ENCODE measurements at places on chromosomes 12 and 14.

GRCh38 chr14:89563471-89563870 is 146.4 kb upstream of the FOXN3 start:
- peaks cover 2% of the 10 kb centered on the region for H3K27me3 ChIP-seq
- H3K4me1 ChIP-seq = peaks cover 63% of the 10 kb centered on the region
- peaks cover 4% of the 10 kb centered on the region for H3K36me3 ChIP-seq
- DNase-seq = no peak
- no peak overlapping the region for H3K4me3 ChIP-seq
- peak overlapping the region; percentile 51 for H3K27ac ChIP-seq

DNA sequence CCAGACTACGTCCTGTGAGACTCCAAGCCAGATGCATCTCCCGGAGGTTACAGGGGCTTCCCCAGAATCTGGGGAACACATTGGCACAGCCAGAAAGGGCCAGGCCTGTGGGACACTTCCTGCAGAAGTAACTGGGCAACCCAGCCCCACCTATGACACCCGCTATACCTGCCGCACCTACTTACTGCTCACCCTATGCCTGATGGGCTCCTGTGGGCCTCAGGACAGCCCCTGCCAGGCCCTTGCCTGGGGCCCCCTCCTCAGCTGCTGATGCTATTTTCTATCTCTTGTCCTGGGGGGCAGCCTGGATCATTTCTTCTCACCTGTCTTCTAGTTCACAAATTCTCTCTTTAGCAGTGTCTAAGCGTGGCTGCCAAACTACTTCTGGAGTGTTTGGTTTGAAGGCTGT is 28.7 kb downstream of the JAG2 start:
- peaks cover 3% of the 10 kb centered on the region for H3K27me3 ChIP-seq
- no peak for DNase-seq
- H3K27ac ChIP-seq = no peak overlapping the region

GRCh38 chr14:35988972-35989690 is 163.0 kb downstream of the BRMS1L start:
- H3K27ac ChIP-seq = no peak overlapping the region
- H3K36me3 ChIP-seq = no peaks in the 10 kb centered on the region
- no peak overlapping the region for H3K4me3 ChIP-seq
- H3K4me1 ChIP-seq = no peaks in the 10 kb centered on the region

DNA sequence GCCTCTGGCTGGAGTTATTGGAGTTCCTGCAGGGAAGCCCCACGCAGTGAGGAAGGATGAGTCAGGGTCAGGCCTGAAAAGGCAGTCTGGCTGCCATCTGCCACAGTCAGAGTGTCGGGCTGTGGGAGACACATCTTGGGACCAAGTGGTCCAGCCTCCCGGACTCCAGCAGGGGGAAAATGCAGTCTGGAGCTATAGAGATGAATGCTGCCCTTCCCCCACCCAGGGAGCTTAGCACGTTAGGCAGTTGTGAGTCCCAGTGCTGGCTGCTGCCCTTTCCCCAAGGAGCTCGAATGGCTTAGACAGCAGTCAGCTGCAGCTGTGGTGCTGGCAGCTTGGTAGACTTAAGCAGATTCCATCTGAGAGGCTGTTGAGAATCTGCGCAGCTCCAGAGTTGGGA is 8.2 kb upstream of the NTS start:
- H3K36me3 ChIP-seq = no peaks in the 10 kb centered on the region
- no peak overlapping the region for H3K4me3 ChIP-seq
- DNase-seq = no peak
- H3K27ac ChIP-seq = no peak overlapping the region

GRCh38 chr12:113066813-113067400 is 10.4 kb downstream of the DTX1 start:
- no peak overlapping the region for H3K27ac ChIP-seq
- no peak overlapping the region for H3K4me3 ChIP-seq
- H3K36me3 ChIP-seq = no peaks in the 10 kb centered on the region
- H3K27me3 ChIP-seq = peaks cover 2% of the 10 kb centered on the region

DNA sequence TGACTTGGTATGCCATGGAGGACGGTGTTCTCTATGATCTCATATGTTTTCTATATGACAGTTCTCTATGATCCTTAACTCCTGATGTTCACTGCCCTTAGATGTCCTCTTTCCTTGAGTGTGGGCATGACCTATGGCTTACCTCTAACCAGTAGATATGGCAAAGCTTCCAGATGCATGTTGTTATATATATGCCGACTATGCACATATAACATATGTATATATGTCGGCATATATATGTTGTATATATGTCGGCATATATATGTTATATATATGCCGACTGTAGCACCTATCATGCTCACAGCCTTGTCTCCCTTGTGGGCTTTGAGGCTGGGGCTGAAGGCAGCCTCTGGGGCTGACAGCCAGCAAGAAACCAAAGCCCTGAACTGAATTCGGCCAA is 106.0 kb downstream of the GRIP1 start:
- H3K27me3 ChIP-seq = no peaks in the 10 kb centered on the region
- no peak overlapping the region for H3K4me3 ChIP-seq
- no peak overlapping the region for H3K27ac ChIP-seq
- no peaks in the 10 kb centered on the region for H3K4me1 ChIP-seq

GRCh38 chr12:108369736-108370396 is 30.8 kb upstream of the CMKLR1 start:
- peaks cover 2% of the 10 kb centered on the region for H3K27me3 ChIP-seq
- H3K4me3 ChIP-seq = no peak overlapping the region

Data from immature natural killer cell (primary cell).